ENCODE measurements at places on chromosomes 13 and 19.

- DNase-seq, result no peak
Observed at GRCh38 chr19:15463861-15464371, 428 bp downstream of the RASAL3 start.

DNA sequence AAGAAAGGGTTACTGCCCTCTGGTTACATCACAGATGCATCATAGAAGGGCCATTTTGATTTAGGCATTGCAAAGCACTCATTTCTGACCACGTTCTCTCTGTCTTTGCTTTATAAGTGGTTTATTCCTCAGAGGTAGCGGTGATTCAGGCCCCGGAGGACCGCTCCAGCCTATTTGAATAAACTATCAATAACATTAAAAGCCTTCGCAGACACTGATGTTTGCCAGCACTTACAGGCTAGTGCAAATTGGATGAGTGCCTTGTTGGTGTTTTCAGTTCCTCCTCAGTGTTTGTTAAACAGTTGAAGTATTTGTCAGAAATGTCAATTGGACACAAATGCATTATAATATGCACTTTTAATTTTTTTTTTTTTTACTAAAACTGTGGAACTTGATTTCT is 120.2 kb downstream of the RXFP2 start:
- no peak for DNase-seq

- DNase-seq, result no peak
Observed at GRCh38 chr13:71278512-71278911, 588.5 kb downstream of the DACH1 start.

DNA sequence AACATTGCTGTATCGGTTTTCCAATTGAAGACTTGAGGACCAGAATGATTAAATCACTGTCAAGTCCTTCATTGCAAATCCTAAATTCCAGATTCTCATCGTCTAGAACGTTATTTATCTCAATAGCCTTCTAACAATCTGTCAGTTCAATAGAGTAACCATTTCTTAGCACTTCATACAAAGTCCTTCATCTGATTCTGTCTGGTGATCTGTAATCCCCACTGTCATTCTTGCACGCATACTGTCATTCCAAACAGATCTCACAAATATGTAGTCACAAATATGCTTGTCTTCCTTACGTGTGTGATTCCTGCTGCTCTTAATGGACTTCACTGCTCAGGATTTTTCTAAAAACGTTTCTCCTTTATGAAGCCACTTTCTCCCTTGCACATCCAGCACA is 1197.5 kb downstream of the EFNB2 start:
- no peak for DNase-seq

DNA sequence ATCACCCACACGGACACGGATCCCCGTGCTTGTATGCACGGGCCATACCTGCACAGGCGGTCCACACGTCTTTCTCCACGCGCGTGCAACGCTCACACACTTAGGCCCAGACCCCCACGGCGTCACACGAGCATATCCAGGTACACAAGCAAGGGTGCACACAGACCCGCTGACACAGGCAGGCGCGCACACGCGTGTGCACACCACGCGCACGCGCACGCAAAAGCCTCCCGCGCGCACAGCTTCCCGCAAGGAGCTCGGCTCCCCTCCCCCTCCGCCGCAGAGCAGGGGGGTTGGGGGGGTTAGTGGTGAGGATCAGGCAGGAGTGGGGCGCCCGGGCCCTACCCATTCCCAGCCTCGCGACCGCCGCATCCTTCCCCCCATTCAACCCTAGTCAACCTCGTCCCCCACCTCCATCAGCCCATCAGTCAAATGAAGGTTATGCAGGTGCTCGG is 407 bp downstream of the RAB3A start:
- DNase-seq, result no peak

- DNase-seq, result no peak
Observed at GRCh38 chr19:53981376-53981951, 10.0 kb upstream of the CACNG6 start.

GRCh38 chr19:29014857-29015436 is 198.0 kb downstream of the UQCRFS1 start:
- DNase-seq, result no peak

- DNase-seq, result no peak
Observed at GRCh38 chr13:48507021-48507420, 25.9 kb downstream of the RCBTB2 start.

- DNase-seq, result peak; percentile 79
Observed at GRCh38 chr13:99436686-99437416, 64.4 kb upstream of the TM9SF2 start.

- no peak for DNase-seq
Observed at GRCh38 chr19:29326351-29326750, 113.4 kb upstream of the UQCRFS1 start.
